Activated T-cell treated with anti-CD3 and anti-CD28 coated beads, Interleukin-2, amount 50 U/mL, for 4 hours (primary cell): ENCODE measurements at places on chromosomes 6 and 20. TPM values are rescaled to one million over a fixed set of nuclear protein-coding genes. Genes with fewer than 3 reads are reported as not detected.

- no peak for DNase-seq
Observed at GRCh38 chr6:137976430-137976829, 109.4 kb downstream of the TNFAIP3 start.

GRCh38 chr6:11459079-11459610 is 78.4 kb upstream of the TMEM170B start:
- no peak for DNase-seq

The PARD6B gene
- 8.4 TPM for total RNA-seq

The NKAPL gene
- total RNA-seq: 0.35 TPM

GRCh38 chr20:10625641-10626040 is 48.2 kb downstream of the JAG1 start:
- DNase-seq: no peak

DNA sequence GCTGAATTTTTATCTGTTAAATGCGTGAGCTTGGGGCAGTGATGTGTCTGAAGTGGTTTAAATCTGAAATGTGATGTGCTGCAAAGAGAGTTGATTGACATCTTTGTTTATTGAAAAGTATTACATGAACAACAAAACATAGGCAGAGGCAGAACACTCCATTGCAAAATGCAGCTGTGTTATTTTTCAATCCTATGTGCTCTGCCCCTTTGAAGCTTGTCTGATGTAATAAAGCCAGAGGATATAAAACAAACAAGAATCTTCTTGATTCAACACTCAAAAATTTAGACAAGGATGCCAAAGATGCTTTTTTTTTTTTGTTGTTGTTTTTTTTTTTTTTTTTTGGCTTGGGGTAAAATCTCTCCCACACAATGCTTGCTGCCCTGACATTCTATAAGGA is 482.4 kb upstream of the MMS22L start:
- DNase-seq: no peak

- no peak for DNase-seq
Observed at GRCh38 chr6:5610640-5611039, 349.3 kb downstream of the FARS2 start.

The IPCEF1 gene
- 13.5 TPM for total RNA-seq

The TAF8 gene
- total RNA-seq: 39.9 TPM

The TP53TG5 gene
- not detected for total RNA-seq

DNA sequence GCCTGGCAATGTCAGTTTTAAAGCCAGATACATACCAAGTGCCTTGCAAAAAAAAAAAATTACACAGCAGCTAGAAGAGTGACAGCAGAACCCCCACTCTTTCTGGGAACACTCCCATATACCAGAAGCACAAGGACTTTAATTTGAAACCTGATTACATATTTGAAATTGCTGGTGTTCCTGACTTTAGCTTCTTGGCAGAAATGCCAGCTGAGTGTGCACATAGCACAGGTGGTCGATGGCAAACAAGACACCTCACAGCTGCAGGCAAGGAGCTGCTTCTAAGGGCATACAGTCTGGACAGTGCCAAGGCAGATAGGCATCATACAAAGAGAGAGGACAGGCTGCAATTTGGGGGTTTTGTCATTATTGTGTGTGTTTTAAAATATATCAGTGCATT is 150.7 kb upstream of the SGK1 start:
- DNase-seq: no peak

DNA sequence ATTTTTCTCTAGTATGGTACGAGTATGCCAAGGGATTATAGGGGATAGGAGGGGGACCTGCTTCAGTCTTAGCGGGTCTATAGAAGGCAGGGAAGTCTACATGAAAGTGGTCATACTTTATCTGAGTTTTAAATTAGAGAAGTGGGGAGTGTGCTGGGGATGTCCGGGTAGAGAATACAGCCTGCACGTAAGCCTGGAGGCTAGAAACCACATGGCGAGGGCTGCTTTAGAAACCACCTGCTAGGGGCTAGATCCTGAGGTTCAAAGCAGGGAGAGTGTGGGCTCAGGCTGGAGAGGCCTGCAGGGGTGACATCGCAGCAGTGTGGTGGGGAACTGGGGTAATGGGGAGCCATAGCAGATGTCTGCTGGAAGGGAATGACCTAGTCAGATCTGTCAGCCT is 85.2 kb downstream of the VEGFA start:
- no peak for DNase-seq

- DNase-seq: no peak
Observed at GRCh38 chr6:168133168-168133561, 54.2 kb upstream of the FRMD1 start.

The PRR18 gene
- 0.05 TPM for total RNA-seq

The LAMP5 gene
- not detected for total RNA-seq

- no peak for DNase-seq
Observed at GRCh38 chr6:137353842-137354397, 134.7 kb upstream of the IFNGR1 start.

DNA sequence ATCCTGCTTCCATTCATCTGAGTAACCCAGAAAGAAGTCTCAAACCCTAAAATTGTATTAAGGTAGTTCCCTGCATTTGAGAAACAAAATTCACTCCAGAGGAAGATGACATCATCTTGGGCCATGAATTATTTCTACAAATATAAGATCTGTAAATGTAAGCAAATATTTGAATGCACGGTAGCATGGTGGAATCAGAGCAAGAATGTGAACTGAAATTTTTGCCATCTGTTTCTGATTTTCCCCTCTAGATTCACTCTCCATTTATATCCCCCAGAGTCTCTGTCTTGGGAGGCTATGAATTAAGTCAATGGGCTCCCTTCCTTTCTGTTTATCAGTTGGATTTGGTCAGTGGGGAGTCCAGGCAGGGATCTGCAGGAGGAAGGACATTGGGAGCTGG is 5.8 kb upstream of the MAP3K5 start:
- DNase-seq: no peak

The ZKSCAN4 gene
- total RNA-seq: 4.2 TPM

The RFX6 gene
- not detected for total RNA-seq

GRCh38 chr6:18328070-18328469 is 59.1 kb upstream of the RNF144B start:
- DNase-seq: no peak

GRCh38 chr6:168838037-168838399 is 397.0 kb downstream of the SMOC2 start:
- no peak for DNase-seq

GRCh38 chr6:18680842-18681241 is 293.7 kb downstream of the RNF144B start:
- DNase-seq: no peak

DNA sequence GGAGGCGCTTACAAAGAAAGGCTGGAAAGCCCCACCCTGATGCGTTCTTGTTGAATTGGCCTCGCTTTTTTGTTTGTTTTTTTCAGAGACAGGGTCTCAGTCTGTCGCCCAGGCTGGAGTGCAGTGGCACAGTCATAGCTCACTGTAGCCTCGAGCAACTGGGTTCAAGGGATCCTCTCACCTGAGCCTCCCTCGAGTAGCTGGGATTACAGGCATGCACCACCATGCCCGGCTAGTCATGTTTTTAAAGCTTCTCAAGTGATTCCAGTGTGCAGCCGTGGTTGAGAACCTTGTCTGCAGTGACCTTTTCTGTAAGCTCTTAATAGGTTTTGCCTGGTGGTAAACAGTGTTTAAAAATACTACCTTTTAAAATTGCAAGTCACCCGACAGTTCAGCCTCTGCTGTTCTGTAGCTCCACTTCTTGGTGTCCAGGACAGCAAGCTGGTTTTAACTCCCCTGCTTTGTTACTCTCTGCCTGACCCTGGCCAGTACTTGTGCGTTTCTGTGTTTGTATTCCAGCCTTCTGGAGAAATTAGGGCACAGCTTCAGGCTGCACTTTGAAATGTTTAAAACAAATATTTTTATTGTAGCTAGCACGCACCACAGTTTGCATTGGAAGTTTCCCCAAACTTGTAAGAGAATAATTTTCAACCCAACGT is 54.4 kb downstream of the KDM1B start:
- DNase-seq: no peak

GRCh38 chr6:118530942-118531341 is 17.2 kb upstream of the PLN start:
- DNase-seq: no peak

GRCh38 chr20:36202891-36203338 is 33.4 kb upstream of the AAR2 start:
- peak; percentile 75 for DNase-seq

- no peak for DNase-seq
Observed at GRCh38 chr20:63150911-63151531, 64.9 kb downstream of the YTHDF1 start.

DNA sequence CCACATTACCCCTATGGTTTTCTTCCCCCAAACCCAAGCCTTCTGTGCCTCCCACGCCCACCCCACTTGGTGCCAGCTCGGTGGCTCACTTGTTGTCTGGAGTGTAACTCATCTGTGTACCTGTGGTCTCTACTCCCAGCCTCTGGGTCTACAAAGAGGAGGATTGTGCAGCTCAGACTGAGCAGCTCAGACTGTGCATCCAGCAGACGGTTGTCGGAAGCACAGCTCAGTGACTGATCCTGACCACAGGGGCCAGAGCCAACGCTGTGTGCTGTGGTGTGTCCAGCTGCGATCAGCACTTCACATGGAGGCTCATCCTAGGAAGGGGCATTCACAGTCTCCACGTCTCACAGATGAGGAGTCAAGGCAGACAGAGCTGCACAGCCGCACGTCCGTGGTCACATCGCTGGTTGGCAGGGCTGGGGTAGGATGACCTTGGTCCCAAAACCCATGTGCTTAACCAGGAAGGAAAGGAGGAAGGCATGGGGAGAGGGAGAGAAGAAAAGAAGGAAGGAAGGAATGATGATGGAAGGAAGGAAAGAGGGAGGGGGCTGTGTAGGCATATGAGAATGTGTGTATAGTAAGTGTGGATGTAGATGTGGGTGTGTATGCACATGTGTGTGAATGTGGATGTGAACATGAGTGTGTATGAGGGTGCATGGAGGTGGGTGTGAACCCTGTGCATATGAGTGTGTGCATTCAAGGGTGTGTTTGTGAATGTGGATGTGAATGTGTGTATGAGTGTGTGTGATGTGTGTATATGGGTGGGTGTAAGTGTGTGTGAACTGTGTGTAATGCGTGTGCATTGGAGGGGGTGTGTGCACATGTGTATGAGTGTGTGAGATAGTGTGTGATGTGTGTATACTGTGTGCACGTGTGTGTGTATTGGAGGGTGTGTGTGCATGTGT is 28.2 kb upstream of the STX16 start:
- DNase-seq: no peak

The THBD gene
- total RNA-seq: 0.08 TPM

DNA sequence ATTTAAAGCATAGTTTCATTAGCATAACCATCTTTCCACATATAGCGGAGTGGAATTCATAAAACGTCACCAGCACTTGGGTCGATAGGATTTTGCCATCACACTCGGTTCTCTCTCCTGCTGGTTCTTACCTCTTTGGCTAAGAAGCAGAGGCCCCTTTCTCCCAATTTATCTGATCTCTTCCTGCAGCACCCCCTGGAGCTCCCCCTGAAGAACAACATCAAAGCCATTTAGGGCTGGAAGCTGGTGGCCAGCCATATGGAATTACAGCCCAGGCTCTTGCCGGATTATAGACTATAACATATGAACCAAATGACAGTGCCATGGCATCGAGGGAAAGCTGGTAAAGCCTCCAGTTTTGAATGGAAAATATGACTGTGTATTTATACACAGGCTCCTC is 6.4 kb upstream of the KIF6 start:
- no peak for DNase-seq

DNA sequence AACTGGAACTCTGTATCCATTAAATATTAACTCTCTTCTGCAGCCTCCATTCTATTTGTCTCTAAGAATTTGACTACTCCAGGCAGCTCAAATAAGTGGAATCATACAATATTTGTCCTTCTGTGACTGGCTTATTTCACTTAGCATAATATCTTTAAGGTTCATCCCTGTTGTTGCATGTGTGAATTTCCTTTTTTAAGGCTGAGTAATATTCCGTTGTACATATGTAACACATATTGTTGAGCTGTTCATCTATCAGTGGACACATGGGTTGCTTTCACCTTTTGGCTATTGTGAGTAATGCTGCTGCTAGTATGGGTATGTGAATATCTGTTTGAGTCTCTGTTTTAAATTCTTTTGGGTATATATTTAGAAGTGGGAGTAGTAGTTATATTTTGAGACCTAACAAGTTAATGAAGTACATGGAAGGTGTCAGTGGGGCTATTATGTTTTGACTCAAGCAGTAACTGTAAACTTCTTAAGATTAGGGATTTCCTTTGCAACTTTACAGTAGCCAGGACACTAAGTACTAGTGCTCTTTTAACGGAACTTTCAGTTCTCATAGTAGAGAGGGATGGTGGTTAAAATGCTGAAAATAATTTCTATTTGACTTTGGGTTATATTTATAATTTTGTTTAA is 29.7 kb upstream of the TMEM217 start:
- DNase-seq: no peak

DNA sequence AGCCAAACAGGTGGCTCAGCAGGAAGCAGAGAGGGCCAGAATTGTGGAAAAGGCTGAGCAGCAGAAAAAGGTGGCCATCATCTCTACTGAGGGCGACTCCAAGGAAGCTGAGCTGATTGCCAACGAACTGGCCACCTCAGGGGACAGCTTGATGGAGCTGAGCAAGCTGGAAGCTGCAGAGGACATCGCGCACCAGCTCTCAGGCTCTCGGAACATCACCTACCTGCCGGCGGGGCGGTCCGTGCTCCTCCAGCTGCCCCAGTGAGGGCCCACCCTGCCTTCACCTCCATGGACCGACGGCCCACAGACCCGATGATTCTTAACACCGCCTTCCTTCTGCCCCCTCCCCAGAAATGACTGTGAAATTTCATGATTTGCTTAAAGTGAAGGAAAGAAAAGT is 17.8 kb upstream of the RAET1L start:
- no peak for DNase-seq
